ENCODE measurements at places on chromosomes 13 and 19.

DNA sequence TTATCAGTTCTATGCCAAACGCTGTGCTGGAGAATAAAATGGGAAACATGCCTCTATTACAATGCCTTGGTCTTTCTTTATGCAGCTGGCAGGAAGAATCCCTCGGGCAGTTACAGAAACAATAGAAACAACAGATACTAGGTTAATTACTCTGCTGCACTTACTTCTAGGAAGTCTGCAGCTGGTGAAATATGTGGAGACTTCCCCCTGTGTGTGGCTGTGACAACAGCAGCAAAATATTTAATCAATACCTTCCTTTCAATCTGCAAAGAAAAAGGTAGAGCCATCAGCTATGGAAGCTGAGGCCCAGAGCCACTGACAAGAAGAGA, 9.9 kb downstream of the STOML3 start:
- DNase-seq, result no peak

- no peak for DNase-seq
These were observed 495 bp downstream of the LSR start for GRCh38 chr19:35249146-35249847.

DNA sequence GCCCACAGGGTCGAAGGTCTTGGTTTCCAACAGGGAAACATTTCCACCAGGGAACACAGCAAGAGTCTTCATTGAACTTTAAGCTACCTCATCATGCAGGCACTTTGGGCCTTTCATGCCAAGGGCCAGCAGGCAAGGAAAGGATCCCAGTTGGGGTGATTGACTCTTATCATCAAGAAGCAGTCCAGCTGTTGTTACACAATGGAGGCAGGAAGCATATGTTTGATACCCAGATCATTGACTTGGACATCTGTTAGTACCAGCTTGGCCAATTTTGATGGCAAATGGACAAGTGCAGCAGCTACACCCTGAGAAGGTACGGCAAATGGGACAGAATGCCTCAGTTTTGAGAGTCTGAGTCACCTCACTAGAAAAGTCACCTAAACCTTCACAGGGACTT, 10.9 kb upstream of the RCBTB1 start:
- DNase-seq, result no peak

DNA sequence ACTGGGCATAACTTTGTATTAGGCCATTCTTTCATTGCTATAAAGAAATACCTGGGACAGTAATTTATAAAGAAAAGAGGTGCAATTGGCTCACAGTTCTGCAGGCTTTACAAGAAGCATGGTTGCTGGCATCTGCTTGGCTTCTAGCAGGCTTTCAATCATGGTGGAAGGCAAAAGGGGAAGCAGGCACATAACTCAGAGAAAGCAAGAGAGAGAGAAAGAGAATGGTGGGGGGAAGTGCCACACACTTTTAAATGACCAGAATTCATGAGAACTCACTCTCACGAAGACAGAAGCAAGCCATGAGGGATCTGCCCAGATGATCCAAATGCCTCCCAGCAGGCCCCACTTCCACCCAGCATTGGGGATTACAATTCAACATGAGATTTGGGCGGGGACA, 179.7 kb downstream of the SPRY2 start:
- DNase-seq, result no peak

- DNase-seq, result no peak
These were observed 34.9 kb upstream of the UQCRFS1 start for GRCh38 chr19:29247872-29248271.

Data from CD4-positive, alpha-beta T cell treated with Interleukin-10 for 1 hour (primary cell).